ENCODE measurements at places on chromosomes 2 and 18.

GRCh38 chr2:43540021-43540779 lies 55.6 kb downstream of the THADA start:
- DNase-seq = no peak

DNA sequence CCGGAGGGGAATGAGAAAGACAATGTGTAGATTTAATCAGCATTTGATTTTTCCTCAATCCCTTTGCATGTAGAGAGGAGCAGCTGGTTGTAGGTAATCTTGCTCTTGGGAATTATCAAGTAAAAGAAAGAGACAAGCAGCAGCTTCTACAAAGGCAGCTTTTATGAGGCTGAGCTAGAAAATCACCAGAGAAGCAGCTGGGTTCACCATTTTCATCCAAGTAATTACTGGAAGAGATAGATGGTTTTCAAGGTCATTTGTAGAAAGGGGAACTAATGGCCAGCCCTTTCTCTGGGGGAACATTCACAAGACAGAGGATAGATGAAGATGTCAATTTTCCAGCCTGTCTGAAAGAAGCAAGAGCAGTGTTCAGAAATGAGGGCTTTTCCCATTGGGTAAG lies 113.0 kb downstream of the RND3 start:
- no peak for DNase-seq

DNA sequence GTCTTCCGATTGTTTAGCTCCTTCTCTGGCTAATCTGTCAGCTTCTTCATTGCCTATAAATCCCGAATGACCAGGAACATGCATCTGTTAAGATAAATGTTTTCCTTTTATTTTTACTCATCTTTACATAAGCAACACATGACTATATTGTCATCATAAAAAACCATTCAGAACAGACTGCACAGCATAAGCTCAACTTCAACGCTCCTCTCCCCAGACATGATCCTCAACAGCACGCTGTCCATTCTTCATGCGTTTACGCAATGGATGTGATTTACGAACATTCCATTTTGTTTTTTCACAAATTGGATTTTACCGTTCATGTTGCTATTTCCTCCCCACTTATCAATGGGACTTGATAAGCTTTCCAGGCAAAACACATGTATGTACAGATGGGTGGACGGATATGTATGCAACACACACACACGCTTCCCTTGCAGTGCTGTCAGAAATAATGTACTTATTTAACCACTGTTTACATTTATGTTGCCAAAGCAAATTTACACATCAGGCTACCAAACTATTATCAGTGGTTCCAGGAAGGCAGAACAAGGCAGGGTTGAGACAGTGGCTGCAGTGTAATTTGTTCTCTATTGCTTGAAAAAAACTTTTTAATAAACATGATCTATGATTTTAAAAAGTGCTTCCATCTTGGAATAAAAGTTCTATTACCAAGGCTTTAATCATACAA lies 12.2 kb downstream of the RNASEH1 start:
- DNase-seq = no peak

GRCh38 chr2:84288293-84288692 lies 170.8 kb downstream of the SUCLG1 start:
- no peak for DNase-seq

GRCh38 chr2:109498906-109499305 lies 114.9 kb downstream of the SEPTIN10 start:
- DNase-seq = no peak

DNA sequence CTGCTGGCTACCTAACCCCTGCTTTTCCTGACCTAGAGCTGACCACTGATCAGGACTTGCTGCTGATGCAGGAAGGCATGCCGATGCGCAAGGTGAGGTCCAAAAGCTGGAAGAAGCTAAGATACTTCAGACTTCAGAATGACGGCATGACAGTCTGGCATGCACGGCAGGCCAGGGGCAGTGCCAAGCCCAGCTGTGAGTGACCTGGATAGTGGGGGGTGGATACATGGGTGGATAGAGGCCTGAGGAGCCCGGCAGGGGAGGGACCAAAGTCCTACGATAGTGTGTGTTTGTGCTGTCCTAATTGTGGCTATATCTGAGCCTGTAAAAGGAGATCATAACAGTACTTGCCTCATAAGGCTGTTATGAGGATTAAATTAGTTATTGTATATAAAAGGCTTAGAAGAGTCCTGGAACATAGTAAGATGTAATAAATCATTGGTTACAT lies 8.2 kb downstream of the PLCD4 start:
- DNase-seq = no peak
